ENCODE measurements at places on chromosomes 11 and 22. TPM values are rescaled to one million over a fixed set of nuclear protein-coding genes. Genes with fewer than 3 reads are reported as not detected.

Gene CLDN5
- not detected for total RNA-seq

Gene TIRAP
- total RNA-seq, result 1.6 TPM

Gene ANKK1
- 1.6 TPM for total RNA-seq

Gene FBLN1
- total RNA-seq, result 20.0 TPM

Gene LARGE1
- 5.5 TPM for total RNA-seq

Gene LRRC32
- not detected for total RNA-seq

Gene FOLR1
- total RNA-seq, result not detected

Gene ELF5
- total RNA-seq, result not detected

Gene SERPING1
- total RNA-seq, result 25.5 TPM

Gene PAX6
- not detected for total RNA-seq

Gene DDI1
- not detected for total RNA-seq

Gene FAT3
- under 0.01 TPM for total RNA-seq

Gene TTLL1
- 5.5 TPM for total RNA-seq

Gene SCARF2
- 3.1 TPM for total RNA-seq

Gene CCDC188
- total RNA-seq, result not detected

Gene ARHGAP1
- total RNA-seq, result 35.5 TPM

Gene C11orf52
- not detected for total RNA-seq

Gene FXYD2
- total RNA-seq, result 1.2 TPM

Gene APOA1
- total RNA-seq, result not detected

Gene TSKU
- total RNA-seq, result 68.0 TPM

Gene CADM1
- 25.5 TPM for total RNA-seq

Gene C11orf97
- not detected for total RNA-seq

Gene OSM
- not detected for total RNA-seq

Gene DBX1
- not detected for total RNA-seq

Gene TRPM5
- not detected for total RNA-seq

Gene NCAM1
- total RNA-seq, result not detected

Gene SCGB1A1
- total RNA-seq, result not detected

Gene ALDH3B1
- 0.61 TPM for total RNA-seq

Gene P2RX6
- total RNA-seq, result 0.39 TPM

Gene CEP164
- total RNA-seq, result 21.2 TPM

Gene MMP8
- not detected for total RNA-seq
